Smooth muscle cell of the pulmonary artery (primary cell): ENCODE measurements at places on chromosomes 2 and 18. TPM values are rescaled to one million over a fixed set of nuclear protein-coding genes. Genes with fewer than 3 reads are reported as not detected.

MREG gene
- 2.8 and 4.4 TPM in 2 replicates for total RNA-seq

ARID5A gene
- 14.1 and 15.9 TPM in 2 replicates for total RNA-seq

FKBP1B gene
- 6.8 and 7.9 TPM in 2 replicates for total RNA-seq

AKAIN1 gene
- total RNA-seq: not detected in 2 replicates

LIMS4 gene
- 3.1 and 9.4 TPM in 2 replicates for total RNA-seq

CRACDL gene
- 0.03 TPM in 1 of 2 replicates, not detected in the other for total RNA-seq

ELOA2 gene
- not detected in 2 replicates for total RNA-seq

UGT1A7 gene
- total RNA-seq: 0.07 and 0.96 TPM in 2 replicates

COL4A3 gene
- 2.6 and 3.5 TPM in 2 replicates for total RNA-seq

DARS1 gene
- total RNA-seq: 97.0 and 127 TPM in 2 replicates

SATB2 gene
- 9.8 and 11.7 TPM in 2 replicates for total RNA-seq

ALPI gene
- not detected in 2 replicates for total RNA-seq

POMC gene
- 1.2 and 2.0 TPM in 2 replicates for total RNA-seq

FASTKD2 gene
- 39.7 and 41.9 TPM in 2 replicates for total RNA-seq

GPBAR1 gene
- 0.03 and 0.13 TPM in 2 replicates for total RNA-seq

CNRIP1 gene
- 20.5 and 21.6 TPM in 2 replicates for total RNA-seq

SP140 gene
- 0.50 and 0.52 TPM in 2 replicates for total RNA-seq

SCN2A gene
- 1.8 and 2.7 TPM in 2 replicates for total RNA-seq

EMILIN2 gene
- total RNA-seq: 3.4 and 7.6 TPM in 2 replicates

RNF144A gene
- 0.20 and 0.72 TPM in 2 replicates for total RNA-seq

CENPA gene
- total RNA-seq: 1.5 and 2.7 TPM in 2 replicates

MROH2A gene
- total RNA-seq: not detected in 2 replicates

PMAIP1 gene
- 2.1 and 4.4 TPM in 2 replicates for total RNA-seq

IL36B gene
- not detected in 2 replicates for total RNA-seq

PLGLB1 gene
- total RNA-seq: 0.33 and 0.40 TPM in 2 replicates

DES gene
- 1.1 and 3.0 TPM in 2 replicates for total RNA-seq

LRRTM4 gene
- total RNA-seq: 0.07 TPM in 1 of 2 replicates, not detected in the other

EVX2 gene
- not detected in 2 replicates for total RNA-seq

MC2R gene
- not detected in 2 replicates for total RNA-seq

UGT1A4 gene
- total RNA-seq: not detected in 2 replicates

FTCDNL1 gene
- total RNA-seq: 0.59 and 1.4 TPM in 2 replicates

ASIC4 gene
- 0.39 and 0.46 TPM in 2 replicates for total RNA-seq

HNMT gene
- total RNA-seq: 8.0 and 69.4 TPM in 2 replicates

CRYGA gene
- not detected in 2 replicates for total RNA-seq

DSC2 gene
- 0.07 TPM in 2 replicates for total RNA-seq

KCTD18 gene
- 22.9 and 24.4 TPM in 2 replicates for total RNA-seq

ITGB1BP1 gene
- total RNA-seq: 41.6 and 62.6 TPM in 2 replicates

IFIH1 gene
- 5.6 and 7.3 TPM in 2 replicates for total RNA-seq

MSTN gene
- 0.10 and 0.13 TPM in 2 replicates for total RNA-seq

TUBA4B gene
- not detected in 2 replicates for total RNA-seq

WIPF1 gene
- 16.9 and 20.5 TPM in 2 replicates for total RNA-seq

ACKR3 gene
- total RNA-seq: 1.2 and 9.2 TPM in 2 replicates

CD207 gene
- not detected in 2 replicates for total RNA-seq

MAB21L4 gene
- total RNA-seq: not detected in 2 replicates

ANKRD44 gene
- total RNA-seq: 20.5 and 33.3 TPM in 2 replicates

NEU2 gene
- not detected in 2 replicates for total RNA-seq

KLHL29 gene
- total RNA-seq: 6.8 and 7.6 TPM in 2 replicates

MAP3K20 gene
- total RNA-seq: 59.1 and 75.4 TPM in 2 replicates

MFSD2B gene
- total RNA-seq: 0.03 and 0.13 TPM in 2 replicates

NDUFB3 gene
- total RNA-seq: 35.9 and 48.2 TPM in 2 replicates

NOL4 gene
- total RNA-seq: not detected in 2 replicates

CBLN2 gene
- 0.07 TPM in 2 replicates for total RNA-seq

OXER1 gene
- 0.13 TPM in 1 of 2 replicates, not detected in the other for total RNA-seq

TMEM17 gene
- 1.8 and 2.6 TPM in 2 replicates for total RNA-seq

DNPEP gene
- total RNA-seq: 68.5 and 91.9 TPM in 2 replicates

ACTG2 gene
- 32.7 and 43.4 TPM in 2 replicates for total RNA-seq
